Activated T-helper 17 cell treated with anti-CD3 and anti-CD28 coated beads, Interleukin-2, amount 50 U/mL, for 72 hours (primary cell): ENCODE measurements at places on chromosomes 1 and 21. TPM values are rescaled to one million over a fixed set of nuclear protein-coding genes. Genes with fewer than 3 reads are reported as not detected.

GRCh38 chr1:189644970-189645369, 832.7 kb downstream of the BRINP3 start:
- no peak for ATAC-seq

- peak; percentile 94 for ATAC-seq
These were observed 8.0 kb downstream of the RRP1B start for GRCh38 chr21:43667191-43667904.

DNA sequence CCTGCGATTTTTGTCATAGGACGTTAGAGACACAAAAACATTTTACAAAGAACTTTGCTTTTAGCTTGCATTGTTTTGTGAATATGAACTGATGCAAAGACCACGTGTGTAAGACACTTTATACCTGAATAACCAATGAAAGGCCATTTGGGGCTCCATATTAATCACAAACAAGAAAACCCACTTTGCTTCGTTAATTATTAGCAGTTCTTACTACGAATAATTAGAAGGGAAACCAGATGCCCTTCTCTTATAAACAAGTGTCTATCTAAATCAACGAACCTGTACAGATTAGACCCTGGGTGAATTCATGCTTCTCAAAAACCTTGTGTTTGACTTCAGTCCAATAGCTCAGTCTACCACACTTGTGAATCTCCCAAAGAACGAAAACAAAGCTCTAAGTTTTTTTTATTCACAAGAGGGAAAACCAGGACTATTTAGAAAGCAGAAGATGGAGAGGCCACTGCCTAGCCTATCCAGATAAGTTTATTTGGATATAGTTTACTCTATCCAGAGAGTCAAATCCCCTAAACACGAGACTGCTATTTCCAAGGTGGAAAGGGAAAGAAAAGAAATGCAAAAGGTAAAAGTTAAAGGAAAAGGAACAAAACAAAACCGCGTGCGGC, 897 bp downstream of the CYYR1 start:
- ATAC-seq: no peak

GRCh38 chr1:70487459-70487815, 76.4 kb downstream of the CTH start:
- no peak for ATAC-seq

- ATAC-seq: peak; percentile 59
These were observed 4.4 kb upstream of the FASLG start for GRCh38 chr1:172654535-172654934.

DNA sequence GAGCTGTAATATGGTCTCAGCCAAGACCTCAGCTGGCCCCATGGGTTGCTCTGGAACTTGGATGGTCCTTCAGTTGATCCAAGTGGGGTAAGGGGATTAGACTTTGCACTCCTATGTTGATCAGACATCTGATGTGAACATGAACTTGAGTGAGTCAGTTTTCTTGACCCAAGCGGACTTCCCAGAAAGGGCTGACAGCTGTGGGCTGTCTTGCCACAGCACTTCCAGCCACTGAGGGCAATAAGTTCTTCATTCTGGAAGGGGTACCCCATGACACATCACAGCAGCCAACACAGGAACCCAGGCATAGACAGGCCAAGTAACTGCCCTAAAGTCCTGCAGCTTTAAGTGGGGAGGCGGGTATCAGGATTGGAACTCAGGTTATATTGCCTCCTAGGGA, 93.9 kb upstream of the USP24 start:
- ATAC-seq: peak; percentile 25

DNA sequence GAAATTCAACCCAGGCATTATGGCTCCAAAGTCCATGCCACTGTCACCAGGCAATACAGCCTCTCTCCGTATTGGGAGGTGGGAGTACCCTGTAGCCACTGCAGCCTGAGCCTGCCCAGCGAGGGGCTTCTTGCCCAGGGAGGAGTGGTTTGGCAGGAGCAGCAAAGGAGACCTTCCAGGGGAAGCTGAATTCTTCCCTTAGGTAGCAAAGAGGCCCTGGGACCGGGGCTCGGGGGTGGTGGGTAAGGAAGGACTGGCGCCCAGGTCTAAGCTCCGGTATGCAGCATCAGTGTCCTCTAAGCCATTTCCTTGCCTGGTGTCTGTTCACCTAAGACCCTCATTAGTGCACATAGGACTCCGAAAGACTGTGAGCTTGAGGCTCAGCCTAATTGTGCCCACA, 17.0 kb downstream of the TNNT2 start:
- ATAC-seq: no peak

DNA sequence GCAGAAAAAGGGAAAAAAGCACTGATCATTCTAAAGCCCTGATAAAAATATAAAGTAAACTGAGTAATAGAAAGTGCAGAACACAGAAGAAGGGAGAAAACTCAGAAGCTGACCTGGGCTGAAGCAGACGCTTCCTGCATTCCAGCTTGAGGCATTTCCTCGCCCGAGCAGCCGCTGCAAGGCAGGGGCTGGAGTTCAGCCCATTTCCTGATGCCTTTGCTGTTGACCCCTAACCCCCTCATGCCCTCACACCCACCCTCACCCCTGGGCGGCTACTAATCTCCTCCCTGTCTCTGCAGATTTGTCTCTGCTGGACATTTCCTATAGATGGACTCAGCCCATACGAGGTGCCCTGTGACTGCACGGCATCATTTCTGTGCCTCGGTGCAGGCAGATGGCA, 227.8 kb downstream of the NPHP4 start:
- ATAC-seq: no peak

DNA sequence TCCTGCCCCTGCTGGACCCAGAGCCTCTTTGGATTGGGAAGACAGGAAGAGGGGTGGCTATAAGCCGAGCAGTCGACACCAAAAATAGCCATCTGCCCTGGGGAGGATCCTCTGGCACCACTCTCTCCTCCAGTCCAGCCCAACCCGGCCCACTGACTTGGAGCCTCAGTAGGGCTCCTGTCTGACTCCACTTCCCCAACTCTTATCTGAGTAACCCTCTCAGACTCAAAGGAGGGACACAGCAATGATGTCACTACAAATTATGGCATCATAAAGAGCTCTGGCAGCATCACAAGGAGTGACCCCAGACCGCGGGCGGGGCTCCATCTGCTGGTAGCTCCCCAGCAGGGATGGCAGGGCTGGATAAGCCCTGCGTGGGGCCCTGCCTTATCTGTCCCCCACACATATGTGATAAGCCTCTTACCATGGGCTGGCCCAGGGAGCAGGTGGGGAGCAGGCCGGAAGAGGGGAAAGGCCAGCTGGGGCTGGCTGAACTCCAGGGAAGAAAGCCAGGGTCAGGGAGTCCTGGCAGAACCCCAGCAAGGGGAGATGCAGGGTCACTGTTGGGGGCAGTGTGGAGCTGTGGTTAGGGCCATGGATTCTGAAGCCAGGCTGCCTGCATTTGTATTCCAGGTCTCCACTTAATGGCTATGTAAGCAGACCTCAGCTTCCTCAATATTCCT, 4.6 kb upstream of the SLC6A9 start:
- ATAC-seq: no peak

- ATAC-seq: no peak
These were observed 277.6 kb downstream of the KIF26B start for GRCh38 chr1:245432228-245432875.

FABP3 gene
- not detected for total RNA-seq

DSCAM gene
- total RNA-seq: not detected

FCAMR gene
- total RNA-seq: not detected

PRAMEF11 gene
- total RNA-seq: not detected

FCN3 gene
- total RNA-seq: not detected

LCA5L gene
- total RNA-seq: not detected

SLC6A17 gene
- total RNA-seq: not detected

TCHHL1 gene
- total RNA-seq: not detected

UTS2 gene
- 0.58 TPM for total RNA-seq
